ENCODE measurements at places on chromosomes 5 and 9.

DNA sequence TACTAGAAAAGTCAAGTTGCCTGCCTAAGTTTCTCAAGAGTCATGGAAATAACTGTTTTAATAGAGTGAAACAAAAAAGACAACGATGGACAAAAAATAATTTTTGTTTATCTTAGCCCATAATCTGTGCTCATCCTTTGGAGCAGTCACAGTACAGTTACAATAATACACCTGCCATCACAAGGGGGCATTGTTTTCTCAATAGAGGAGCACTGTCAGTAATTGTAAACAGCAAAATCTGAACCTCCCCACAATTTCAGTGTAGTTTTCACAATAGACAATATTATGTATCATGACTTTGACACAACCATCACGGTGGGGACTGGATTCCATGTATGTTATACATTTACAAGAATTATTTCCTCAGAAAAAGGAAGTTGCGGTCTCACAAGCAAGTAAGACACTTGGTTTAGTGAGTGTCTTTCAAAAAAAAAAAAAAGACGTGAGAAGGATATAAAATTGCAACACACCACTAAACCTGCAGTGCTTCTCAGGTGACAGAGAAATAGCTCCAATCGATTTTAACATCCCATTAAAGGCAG lies 586.3 kb downstream of the PTPRD start:
- DNase-seq: no peak

- DNase-seq: no peak
These were observed 997.1 kb upstream of the ARRDC3 start for GRCh38 chr5:92380069-92380770.

- no peak for DNase-seq
These were observed 895.9 kb upstream of the CDH10 start for GRCh38 chr5:25540628-25541027.

GRCh38 chr9:89657295-89657694 lies 52.5 kb downstream of the GADD45G start:
- no peak for DNase-seq

GRCh38 chr9:89933578-89933977 lies 328.8 kb downstream of the GADD45G start:
- no peak for DNase-seq

DNA sequence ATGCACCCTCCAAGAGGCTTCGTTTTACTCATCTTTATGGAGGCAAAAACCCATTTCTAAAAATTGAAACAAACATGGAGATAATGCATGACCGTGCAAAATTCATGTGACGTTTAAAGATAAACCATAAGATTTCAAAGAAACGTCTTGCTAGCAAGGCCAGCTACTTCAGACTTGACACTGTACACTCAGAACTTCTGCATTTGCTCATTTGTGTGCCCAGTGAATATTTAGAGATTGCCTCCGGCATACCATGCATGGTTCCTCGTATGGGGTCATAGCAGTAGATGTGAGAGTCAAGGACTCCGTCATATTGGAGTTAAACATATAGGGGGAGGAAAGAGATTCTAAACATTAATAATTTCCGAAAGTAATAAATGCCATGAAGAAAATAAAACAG lies 78.6 kb upstream of the NEURL1B start:
- no peak for DNase-seq

DNA sequence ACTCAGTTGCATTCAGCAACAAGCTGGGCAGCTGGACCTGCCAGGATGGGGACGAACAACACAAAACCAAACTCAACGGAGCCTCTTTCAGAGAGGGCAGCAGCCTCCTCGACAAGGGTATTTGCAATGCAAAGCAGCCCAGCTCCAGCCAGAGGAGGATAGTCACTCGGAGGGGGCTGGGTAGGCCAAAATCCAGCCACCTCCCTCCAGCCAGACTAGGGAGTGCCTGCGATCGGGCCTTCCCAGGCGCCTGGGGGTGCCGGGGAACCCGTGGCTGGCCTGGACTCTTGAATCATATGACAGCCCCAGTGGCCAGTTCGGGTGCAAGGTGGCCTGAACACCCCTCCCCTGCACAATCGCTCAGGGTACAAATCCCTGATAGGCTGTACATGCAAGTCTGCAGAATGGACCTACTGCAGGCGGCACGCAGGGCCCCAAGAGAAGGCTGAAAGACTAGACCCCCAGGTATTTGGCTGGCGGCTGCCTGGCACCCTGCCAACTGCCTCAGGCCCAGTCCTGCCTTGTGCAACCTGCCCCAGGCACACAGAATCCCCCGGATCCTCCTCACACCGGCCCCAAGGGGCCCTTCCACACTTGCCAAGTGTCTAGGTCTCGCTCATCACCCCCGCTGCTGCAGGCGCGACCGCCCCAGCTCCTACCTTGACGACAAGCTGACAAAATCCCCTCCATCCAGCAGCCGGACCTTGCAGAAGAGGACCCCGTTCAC lies 1.3 kb downstream of the EEIG1 start:
- no peak for DNase-seq

- no peak for DNase-seq
These were observed 94.2 kb upstream of the PRRC1 start for GRCh38 chr5:127423173-127423798.

DNA sequence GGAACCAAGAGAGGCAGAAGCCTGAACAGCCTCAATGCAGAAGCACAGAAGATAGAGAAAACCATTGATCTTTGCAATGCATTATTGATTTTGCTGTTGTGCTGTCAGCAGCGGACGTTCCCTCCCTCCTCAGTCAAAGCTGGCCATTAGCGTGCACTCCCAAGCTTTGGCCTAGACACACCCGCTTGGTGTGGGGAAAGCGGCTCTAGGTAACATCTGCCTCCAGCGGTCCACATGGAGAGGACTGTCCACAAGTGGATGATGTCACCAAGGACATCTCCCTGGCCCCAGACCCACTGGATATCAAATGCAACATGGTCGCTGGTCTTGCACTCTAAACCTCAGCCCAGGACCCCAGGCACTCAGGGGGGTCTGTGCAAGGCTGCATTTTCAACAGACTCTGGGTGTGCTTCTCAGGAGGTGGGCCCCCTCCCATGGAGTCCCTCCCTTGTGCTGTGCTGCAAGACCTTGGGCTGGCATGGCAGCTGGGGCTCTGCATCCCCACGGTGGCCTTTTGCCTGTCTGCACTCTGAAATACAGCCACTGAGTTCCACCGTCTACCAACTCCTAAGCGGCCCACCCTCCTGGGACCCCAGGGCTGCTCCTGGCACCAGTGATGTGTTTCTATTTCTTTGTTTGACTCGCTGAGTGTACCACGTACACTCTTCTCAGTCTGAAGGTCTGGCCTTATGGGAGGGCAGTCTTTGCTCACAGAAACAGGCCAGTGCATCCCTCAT lies 1.9 kb downstream of the SEMA4D start:
- DNase-seq: no peak

GRCh38 chr9:126684965-126685465 lies 71.3 kb downstream of the LMX1B start:
- DNase-seq: no peak

GRCh38 chr5:102324714-102325113 lies 28.6 kb upstream of the SLCO4C1 start:
- DNase-seq: no peak

DNA sequence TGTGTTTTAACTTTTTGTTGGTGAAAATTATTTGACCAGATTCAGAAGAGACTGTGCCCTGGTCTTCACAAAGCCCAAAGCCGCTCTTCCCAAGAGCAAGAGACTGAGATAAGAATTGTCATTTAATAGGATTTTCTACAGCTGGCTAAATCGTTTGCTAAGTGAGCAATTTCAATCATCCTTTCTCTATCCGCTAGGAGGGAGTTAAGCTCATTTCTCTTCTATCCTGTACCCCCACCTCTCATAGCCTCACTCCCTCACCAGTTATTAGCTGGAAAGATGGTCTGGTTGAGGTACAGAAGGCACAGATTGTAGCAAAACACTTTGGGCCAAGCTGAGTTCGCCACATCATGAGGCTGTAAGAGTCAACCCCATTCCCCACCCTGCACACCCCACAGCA lies 43.0 kb upstream of the SIL1 start:
- DNase-seq: no peak

- DNase-seq: peak; percentile 46
These were observed 26.1 kb upstream of the ANXA2R start for GRCh38 chr5:43065948-43066798.

DNA sequence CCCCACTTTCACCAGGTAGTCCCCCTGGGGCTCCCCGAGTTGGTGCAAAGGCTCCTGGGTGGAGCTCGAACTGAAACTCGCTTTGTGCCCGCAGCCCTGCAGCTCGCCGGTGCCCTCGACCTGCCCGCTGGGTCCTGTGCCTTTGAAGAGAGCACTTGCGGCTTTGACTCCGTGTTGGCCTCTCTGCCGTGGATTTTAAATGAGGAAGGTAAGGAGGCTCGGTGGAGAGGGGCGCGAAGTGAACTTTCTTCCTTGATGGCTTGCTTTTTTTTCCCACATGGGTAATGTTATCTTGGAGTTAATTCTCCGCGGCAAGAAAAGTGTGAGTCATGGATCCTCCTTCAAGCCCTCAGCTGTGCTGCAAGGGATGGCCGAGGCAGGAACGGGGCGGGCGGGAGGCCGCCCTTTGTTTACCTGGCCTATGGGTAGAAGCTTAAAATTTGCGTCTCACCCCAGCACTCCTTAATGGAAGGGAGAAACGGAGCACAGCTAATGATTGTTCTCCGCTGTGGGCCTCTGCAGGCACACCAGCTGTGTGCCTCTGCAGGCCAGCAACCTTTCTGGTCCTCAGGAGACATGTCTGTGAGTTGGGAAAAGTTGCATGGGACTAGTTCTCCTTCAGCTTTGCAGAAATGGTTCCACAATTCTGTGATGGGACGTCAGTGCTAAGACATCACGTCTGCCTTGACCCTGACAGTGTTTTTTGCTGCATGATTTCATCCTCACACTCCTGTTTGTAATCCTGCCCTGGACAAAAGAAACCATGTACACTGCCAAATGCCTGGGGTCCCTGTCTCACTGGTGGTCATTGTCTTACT lies 1.1 kb downstream of the MAMDC2 start:
- DNase-seq: no peak

DNA sequence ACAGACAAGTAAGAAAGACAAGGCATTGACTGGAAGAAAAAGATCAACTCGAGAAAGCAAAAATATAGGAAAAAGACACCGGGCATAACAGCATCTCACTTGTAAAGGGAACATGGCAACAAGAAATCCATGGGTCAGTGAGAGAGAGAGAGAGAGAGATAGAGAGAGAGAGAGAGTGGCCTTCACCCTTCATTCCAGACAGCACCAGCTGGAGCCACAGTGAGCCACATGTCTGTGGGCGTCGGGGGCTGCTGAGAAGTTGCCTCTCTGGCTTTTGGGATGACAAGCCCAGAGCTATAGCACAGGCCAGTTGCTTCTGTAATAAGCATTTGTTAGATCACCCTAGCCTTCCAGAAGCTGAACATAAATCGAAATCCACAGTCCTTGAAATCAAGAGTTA lies 20.3 kb upstream of the ENC1 start:
- no peak for DNase-seq

- DNase-seq: no peak
These were observed 12.8 kb downstream of the SLC12A7 start for GRCh38 chr5:1098986-1099597.

GRCh38 chr5:86885011-86885410 lies 267.3 kb downstream of the COX7C start:
- DNase-seq: no peak

DNA sequence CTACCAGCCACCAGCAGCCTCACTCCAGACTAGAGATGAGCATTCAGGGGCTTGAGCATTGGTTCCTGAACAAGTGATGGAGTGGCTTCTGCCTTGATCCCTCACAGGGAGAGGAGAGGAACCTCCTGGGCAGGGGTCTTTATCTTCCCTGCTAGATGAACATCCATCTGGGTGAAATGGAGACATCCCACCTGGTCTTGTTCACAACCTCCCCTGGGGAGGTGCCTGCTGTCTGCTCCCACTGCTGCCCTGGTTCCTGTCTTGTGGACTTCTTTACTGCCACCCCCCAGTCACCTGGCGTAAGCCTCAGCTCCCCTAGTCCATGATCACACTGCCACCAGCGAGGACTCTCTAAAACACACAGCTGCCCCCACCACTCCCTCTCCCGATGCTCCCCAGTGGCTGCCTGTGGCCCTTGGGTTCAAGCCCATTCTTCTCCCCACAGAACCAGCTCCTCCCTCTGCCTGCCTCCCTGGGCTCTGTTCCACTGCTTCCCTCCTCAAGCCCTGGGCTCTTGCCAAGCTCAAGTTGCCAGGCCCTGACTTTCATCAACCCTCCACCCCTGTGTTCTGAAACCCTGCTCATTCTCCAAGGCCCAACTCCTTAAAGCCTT lies 51.5 kb downstream of the COL15A1 start:
- no peak for DNase-seq

DNA sequence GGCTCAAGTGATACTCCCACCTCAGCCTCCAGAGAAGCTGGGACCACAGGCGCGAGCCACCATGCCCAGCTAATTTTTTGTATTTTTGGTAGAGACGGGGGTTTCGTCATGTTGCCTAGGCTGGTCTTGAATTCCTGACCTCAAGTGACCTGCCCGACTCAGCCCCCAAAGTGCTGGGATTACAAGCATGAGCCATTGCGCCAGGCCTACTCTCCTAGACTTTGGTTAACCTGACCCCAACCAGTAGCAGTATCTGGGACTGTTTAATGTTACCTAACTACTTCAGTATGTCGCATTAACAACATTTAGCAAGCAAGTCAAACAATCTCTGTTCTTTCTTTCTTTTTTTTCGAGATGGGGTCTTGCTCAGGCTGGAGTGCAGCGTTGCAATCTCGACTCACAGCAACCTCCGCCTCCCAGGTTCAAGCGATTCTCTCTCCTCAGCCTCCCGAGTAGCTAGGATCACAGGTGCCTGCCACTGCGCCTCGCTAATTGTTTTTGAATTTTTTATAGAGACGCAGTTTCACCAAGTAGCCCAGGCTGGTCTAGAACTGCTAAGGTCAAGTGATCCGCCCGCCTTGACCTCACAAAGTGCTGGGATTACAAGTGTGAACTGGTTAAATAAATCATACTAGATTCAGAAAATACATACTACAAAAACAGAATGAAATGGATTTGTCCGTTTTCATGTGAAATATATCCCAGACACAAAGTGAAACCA lies 2.0 kb downstream of the AK3 start:
- DNase-seq: no peak

DNA sequence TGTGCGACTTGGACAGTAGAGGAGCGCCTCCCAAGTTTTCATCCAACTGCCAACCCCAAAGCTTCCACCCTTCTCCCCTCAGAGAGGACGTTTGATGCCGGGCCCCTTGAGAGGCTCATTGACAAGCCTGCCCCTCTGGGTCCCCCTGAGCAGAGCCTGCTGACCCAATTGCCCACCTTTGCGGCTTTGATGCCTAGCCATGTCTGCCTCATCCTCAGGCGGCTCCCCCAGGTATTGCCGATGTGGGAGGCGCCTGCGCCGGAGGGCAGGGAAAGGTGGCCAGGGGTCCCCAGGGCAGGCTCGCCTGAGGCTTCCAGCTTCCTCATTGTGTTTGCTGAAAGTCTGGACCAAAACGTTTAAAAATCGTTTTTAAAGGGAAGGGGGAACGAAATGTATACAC lies 1.4 kb downstream of the ODF2 start:
- DNase-seq: no peak

All from stimulated activated CD8-positive, alpha-beta memory T cell treated with anti-CD3 and anti-CD28 coated beads, Interleukin-4, amount 100 ng/mL, for 1 hour (primary cell).